Activated CD4-positive, alpha-beta T cell treated with anti-CD3 and anti-CD28 coated beads, Interleukin-2, amount 50 U/mL, for 1 hour (primary cell): ENCODE measurements at places on chromosomes 4 and X.

DNA sequence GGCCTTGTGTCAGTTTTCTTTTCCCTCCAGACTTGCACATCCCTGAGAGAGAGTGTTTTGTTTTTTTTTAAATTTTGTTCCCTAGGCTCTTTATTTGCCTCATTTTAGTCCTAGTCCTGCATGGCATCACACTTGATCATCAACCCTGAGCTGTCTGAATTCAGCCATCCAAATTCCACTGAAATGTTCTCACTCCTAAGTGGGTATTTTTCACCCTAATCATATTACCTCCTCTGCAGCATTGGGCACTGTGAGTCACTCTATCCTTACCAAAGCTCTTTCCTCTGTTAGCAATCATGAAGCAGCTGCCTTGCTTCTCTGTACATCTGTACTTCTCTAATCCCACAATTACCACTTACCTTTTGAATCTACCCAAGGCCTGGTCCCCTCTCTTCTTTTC is 356.6 kb upstream of the MAGEB2 start:
- DNase-seq: no peak

- no peak for DNase-seq
Observed at GRCh38 chr4:22668702-22669101, 24.0 kb upstream of the GBA3 start.

GRCh38 chrX:136835761-136836160 is 44.8 kb downstream of the RBMX start:
- DNase-seq: no peak

GRCh38 chr4:87555773-87556619 is 26.8 kb upstream of the SPARCL1 start:
- DNase-seq: no peak

- DNase-seq: no peak
Observed at GRCh38 chr4:134200811-134201215, 776 bp downstream of the PABPC4L start.

DNA sequence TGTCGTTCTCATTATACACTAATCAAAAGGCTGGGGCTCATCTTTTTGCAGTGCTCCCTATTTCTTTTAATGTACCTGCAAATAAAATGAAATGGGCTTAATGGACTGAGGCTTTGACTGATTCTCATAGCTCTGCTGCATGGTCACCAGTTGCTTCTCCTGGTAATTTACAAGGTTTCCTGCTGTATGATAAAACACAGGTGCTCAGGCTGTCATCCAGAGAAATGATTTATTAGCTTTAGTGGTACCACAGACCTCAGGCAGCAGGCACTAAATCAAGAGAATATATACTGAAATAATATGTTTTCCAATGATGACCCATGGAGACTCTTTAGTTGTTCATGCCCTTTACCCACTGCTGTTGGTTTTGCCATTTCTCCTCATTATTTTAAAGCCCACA is 137.7 kb downstream of the C4orf33 start:
- no peak for DNase-seq

DNA sequence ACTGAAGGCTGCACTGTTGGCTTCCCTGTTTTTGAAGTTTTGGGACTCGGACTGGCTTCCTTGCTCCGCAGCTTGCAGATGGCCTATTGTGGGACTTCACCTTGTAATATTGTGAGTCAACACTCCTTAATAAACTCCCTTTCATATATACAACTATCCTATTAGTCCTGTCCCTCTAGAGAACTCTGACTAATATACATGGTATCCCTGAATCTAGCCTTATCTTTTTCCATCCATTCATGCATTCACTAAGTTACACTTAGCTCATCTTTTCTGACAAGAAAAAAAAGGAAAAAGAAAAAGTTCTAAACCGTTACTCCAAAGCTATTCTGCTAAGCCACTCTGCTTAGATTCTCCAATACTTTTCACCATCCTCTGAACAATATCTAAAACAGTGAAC is 1260.2 kb upstream of the PCDH7 start:
- no peak for DNase-seq

DNA sequence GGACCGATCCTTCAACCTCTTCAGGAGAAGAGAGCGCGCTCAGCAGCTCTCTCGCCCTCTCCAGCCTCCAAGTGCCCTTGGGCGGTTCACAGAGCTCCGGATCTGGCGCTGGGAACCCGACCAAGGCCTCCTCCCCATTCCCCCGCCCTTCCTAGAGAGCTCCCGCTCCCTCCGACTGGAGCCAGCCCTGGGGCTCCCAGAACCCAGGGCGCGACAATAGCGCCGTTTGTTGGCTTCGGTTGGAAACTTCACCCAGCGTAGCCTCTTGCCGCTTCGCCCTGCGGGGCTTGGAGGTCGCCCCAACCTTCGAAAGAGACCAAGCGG is 3.1 kb upstream of the SOX3 start:
- DNase-seq: no peak

DNA sequence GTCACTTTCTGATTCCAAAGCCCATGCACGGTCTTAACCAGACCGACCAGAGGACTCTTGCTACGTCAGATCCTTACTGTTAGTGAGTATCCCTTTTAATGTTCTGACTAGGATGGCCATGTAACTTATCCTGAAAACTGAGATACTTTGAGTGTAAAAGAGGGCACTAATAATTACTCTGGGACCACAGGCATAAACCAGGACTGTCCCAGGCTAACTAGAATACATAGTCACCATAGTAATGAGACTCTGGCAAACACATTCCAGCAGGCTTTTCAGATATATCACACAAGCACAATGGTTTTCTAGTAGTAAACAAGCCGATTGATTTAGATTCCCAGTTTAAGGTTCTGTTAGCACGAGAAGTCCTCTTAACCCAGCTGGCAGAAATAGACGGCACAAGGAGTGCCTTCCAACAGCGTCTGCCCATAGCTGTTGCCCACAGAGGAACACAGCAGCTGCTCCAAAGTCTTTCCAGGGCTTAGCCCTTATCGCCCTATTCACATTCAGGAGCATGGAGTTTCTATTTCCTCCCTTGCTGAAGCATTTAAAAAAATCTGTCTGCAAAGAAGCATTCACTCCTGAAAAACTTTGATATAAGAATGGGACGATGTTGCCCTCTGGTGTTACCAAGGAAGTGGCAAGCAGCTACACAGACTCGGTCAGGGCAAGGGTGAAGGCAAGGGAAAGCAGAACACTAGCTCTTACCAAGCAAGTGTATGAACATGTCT is 92.4 kb downstream of the CXCL13 start:
- no peak for DNase-seq

DNA sequence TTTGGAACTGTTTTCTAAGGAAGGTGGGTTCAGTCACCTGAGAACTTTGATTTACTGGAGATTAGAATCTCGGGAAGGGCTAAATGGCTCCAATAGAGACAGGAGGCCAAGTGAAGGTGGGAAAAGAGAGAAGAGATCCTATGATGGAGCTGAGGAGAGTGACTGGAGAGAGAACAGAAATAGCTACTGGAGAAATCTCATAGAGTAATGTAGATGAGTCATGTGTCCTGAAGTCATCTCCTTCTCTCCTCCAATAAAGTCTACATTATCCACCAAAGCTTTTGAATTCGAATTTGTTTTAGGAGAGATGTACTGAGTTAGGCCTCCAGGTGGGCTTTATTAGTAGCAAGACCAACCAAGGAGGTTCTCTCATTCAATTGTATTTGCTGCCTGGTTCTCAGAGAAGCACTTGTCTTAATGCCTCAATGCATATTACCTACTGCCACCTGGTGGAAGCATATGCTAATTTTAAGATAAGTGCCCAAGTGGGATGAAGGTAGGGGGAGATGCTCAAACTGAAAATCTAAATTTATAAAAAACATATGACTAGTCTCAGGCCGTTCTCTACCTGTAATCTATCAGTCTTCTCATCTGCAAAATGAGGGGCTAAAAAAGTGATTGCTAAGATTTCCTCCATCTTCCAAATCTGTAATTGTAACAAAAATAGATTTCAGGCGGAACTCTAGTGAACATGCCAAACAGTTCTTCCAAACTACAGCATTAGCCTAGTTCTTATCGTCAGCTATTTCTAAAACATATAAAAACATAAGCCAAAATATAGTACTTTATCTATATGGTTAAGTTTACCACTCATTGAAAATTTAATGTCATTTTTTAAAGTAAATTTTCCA is 24.4 kb downstream of the TXK start:
- DNase-seq: no peak

DNA sequence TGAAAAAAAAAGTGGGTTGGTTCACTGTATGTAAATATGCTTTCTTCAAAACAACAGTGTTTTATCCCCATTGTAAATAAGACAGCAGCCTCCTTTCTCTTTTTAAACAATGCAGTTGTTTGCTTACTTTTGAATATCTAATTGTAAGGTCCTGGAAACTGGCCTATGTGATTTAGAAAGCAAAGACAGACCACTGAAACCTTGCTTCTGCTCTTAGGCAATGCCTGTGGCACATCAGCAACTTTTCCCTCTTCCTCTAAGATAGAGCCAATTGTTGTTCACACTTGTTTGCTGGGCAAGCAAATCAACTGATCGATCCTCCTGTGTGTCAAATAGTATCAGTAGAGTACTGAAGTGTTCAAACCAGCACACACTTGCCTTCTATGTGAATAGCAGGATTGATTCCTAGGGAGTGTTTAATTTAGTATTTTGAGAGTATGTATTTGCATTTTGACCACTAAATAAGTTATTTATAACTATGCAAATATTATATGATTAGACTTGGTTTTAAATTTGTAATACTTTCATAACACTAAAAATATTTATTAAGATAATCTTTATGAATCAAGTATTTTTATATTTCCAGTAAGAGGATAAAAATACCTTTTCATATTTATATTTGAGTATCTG is 55.4 kb upstream of the GRPR start:
- no peak for DNase-seq

GRCh38 chr4:76156635-76157034 is 8.4 kb upstream of the NUP54 start:
- DNase-seq: no peak

- DNase-seq: peak; percentile 30
Observed at GRCh38 chr4:6917461-6918271, 8.0 kb downstream of the TBC1D14 start.

DNA sequence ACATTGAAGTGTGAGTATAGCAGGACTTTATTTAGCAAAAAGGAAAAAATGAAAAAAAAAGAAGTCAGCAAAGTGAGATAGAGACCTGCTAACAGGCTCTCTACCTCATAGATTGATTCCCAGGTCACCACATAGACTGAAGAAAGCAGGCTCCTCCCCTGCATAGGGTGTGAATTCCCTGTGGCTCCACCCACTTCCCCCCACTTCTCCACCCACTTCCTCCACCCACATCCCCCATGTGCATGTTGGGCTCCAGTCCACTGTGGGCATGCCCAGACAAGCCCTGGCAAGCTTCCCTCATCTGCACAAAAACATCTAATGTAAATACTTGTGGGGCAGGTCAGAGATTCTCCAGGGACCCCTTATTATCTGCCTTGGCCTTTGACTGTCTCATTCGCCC is 97.8 kb downstream of the TMEM47 start:
- no peak for DNase-seq

DNA sequence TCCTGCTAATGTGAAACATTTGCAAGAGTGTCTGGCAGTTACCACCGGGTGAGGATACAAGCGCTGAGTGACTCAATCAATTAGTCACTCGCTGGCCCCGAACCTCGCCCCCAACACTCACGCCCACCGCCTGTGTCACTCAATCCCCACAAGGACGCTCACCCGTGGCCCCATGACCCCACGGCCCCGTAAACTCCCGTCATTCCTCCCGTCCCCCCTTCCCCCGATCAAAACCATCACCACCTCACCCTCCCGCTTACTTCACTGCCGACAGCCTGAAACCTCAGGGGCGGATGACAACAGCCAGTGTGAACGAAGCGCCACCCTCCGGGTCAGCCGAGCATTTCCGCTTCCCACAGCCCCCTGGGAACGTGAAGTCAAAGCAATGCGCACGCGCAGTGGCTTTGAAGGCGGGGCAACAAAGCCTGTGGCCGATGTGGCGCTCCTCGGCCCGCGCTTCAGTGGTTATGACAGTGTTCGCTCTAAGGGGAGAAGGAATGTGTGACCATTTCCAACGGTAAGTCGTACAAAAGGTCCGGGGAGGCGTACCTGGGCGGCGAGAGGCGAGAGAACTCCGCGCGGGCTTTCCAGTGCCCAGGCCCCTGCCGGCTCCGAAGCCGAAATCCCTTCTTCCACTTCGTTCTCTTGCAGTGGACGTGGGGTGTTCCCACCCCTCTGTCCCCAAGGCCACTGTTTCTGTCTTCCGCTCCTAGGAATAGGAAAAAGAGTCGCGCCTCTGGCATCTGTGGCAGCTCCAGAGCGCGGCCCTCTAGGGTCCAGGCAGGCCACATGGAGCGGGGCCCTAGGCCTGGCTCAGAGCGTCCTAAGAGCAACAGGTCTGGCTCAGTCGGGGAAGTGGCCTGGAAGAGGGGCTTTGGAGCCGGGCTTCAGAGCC is at the start of gene ZNF674:
Gene ZNF674, minus strand, starts transcription at position 311 of the 895 bp plus-strand sequence. CDS start 3,334 bp downstream, outside the sequence.
- DNase-seq: peak; percentile 92

GRCh38 chr4:61763682-61764081 is 563.6 kb downstream of the ADGRL3 start:
- DNase-seq: no peak

GRCh38 chr4:185945252-185945651 is 123.7 kb upstream of the TLR3 start:
- DNase-seq: no peak

- no peak for DNase-seq
Observed at GRCh38 chr4:162959046-162959445, 207.6 kb downstream of the NAF1 start.

- no peak for DNase-seq
Observed at GRCh38 chr4:8874896-8875680, 3.4 kb upstream of the HMX1 start.

DNA sequence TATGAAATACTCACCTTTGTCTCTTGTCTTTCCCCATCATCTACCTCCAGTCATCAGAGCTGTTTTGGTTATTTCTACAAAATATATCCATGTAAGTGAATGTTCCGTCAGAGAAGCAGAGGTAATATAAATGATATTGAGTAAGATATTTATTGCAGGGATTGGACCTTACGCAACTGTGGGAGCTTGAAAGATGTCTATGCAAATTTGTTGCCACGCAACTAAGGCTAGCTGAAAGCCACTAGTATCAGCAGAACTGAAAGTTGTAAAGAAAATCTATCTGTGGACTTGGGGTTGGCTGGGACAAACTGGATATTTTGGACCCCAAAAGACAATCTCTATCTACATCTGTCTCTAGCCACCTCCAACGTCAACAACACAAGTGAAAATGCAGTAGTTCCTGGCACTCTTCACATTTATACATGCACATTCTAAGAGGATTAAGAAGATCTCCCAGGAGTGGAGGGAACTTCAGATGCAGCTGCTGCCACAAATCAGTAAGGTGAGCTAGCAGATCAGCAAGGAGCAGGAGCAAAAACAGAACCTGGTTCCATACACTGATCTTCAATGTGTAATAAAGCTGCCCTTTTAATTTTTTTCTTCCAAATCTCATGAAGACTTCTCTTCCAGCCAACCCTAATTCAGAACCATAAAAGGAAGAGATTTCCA is 8.5 kb upstream of the CCSER1 start:
- DNase-seq: no peak

GRCh38 chr4:122027203-122027602 is 75.3 kb upstream of the TRPC3 start:
- DNase-seq: no peak

GRCh38 chr4:67714248-67714583 is 13.3 kb upstream of the UBA6 start:
- no peak for DNase-seq

- no peak for DNase-seq
Observed at GRCh38 chr4:17510582-17510981, 1.3 kb downstream of the QDPR start.

GRCh38 chrX:154329294-154329693 is 33.7 kb downstream of the TKTL1 start:
- no peak for DNase-seq
